ENCODE measurements at places on chromosomes 4 and X. TPM values are rescaled to one million over a fixed set of nuclear protein-coding genes. Genes with fewer than 3 reads are reported as not detected.

DNA sequence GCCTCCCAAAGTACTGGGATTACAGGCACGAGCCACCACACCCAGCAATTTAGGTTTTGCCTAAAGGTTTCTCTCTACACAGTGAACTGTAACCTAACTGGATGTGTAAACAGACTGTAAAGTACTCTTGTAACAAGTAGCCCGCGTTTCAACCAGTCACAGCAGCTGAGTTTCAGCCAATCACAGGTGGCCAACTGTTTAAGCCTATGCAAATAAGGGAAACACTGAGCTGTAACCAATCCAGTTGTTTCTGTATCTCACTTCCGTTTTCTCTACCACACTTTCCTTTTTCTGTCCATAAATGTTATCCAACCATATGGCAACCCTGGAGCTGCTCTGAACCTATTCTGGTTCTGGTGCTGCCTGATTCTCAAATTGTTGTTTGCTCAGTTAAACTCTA is 59.9 kb downstream of the DIPK2B start:
- no peaks in the 10 kb centered on the region for H3K27me3 ChIP-seq
- H3K36me3 ChIP-seq: no peaks in the 10 kb centered on the region
- H3K27ac ChIP-seq: no peak overlapping the region
- no peak for DNase-seq
- H3K4me3 ChIP-seq: no peak overlapping the region

- no peaks in the 10 kb centered on the region for H3K4me1 ChIP-seq
- H3K27me3 ChIP-seq: no peaks in the 10 kb centered on the region
- no peak overlapping the region for H3K27ac ChIP-seq
- H3K36me3 ChIP-seq: peaks cover 5% of the 10 kb centered on the region
Measured at GRCh38 chrX:150574559-150575418, 6.4 kb downstream of the MTM1 start.

DNA sequence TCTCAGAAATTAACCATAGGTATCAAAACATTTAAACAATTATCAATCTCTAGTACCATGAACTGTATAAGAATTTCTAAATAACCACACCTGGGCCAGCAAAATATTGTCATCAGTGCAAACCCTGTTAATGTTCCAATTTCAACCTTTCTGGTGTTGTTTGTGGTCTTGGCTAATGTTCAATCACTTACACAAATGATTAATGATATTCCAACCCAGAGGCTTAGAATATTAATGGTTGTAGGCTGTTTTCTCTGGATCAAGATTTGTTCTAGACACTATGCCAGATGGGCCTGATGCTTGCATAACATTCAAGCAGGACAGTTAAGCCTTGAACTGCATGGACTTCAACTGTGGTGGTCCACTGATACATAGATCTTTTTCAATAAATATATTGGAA is 69.1 kb downstream of the HS3ST1 start:
- H3K27ac ChIP-seq: no peak overlapping the region
- no peak for DNase-seq
- no peaks in the 10 kb centered on the region for H3K36me3 ChIP-seq
- H3K4me3 ChIP-seq: no peak overlapping the region
- no peaks in the 10 kb centered on the region for H3K27me3 ChIP-seq
- no peaks in the 10 kb centered on the region for H3K4me1 ChIP-seq

GRCh38 chr4:169234137-169234855 is 36.5 kb downstream of the SH3RF1 start:
- DNase-seq: no peak
- no peak overlapping the region for H3K27ac ChIP-seq
- H3K4me3 ChIP-seq: no peak overlapping the region
- H3K4me1 ChIP-seq: no peaks in the 10 kb centered on the region

The RAB39B gene
- 0.27 TPM for polyA plus RNA-seq

- H3K4me1 ChIP-seq: peaks cover 6% of the 10 kb centered on the region
- H3K4me3 ChIP-seq: no peak overlapping the region
- no peak overlapping the region for H3K27ac ChIP-seq
- DNase-seq: no peak
- no peaks in the 10 kb centered on the region for H3K27me3 ChIP-seq
- no peaks in the 10 kb centered on the region for H3K36me3 ChIP-seq
Measured at GRCh38 chr4:109611045-109611646, 51.1 kb downstream of the MCUB start.

- peak overlapping the region; percentile 8 for H3K27ac ChIP-seq
- no peak overlapping the region for H3K4me3 ChIP-seq
- peak; percentile 46 for DNase-seq
- peaks cover 18% of the 10 kb centered on the region for H3K36me3 ChIP-seq
- H3K4me1 ChIP-seq: no peaks in the 10 kb centered on the region
- H3K27me3 ChIP-seq: no peaks in the 10 kb centered on the region
Measured at GRCh38 chr4:22460266-22460665, 55.6 kb downstream of the ADGRA3 start.

GRCh38 chr4:38177641-38178391 is 217.6 kb downstream of the PTTG2 start:
- no peaks in the 10 kb centered on the region for H3K36me3 ChIP-seq
- peak; percentile 40 for DNase-seq
- H3K27me3 ChIP-seq: no peaks in the 10 kb centered on the region
- H3K27ac ChIP-seq: peak overlapping the region; percentile 16
- H3K4me1 ChIP-seq: peaks cover 6% of the 10 kb centered on the region

The FSTL5 gene
- not detected for polyA plus RNA-seq

DNA sequence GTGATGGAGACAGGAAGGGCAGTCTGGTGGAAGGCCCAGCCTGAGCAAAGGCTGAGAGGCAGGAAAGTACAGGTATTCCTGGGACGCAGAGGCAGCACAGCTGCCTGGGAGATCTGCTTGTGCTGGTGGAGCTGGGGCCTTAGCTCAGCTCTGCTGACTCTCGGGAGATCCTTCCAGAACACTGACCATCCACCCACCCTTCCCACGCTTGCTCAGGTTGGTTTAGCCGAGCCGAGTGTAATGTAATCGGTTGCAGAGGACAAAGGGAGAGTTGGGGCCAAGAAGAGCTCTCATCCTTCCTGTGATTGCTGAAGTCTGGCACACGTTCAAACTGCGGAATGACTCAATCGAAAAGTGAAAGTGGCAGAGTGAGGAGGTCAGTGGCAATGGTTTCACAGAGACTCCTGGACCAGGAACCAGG is 43.1 kb upstream of the GPR78 start:
- H3K27ac ChIP-seq: no peak overlapping the region
- DNase-seq: peak; percentile 85
- peaks cover 15% of the 10 kb centered on the region for H3K4me1 ChIP-seq
- no peaks in the 10 kb centered on the region for H3K27me3 ChIP-seq

DNA sequence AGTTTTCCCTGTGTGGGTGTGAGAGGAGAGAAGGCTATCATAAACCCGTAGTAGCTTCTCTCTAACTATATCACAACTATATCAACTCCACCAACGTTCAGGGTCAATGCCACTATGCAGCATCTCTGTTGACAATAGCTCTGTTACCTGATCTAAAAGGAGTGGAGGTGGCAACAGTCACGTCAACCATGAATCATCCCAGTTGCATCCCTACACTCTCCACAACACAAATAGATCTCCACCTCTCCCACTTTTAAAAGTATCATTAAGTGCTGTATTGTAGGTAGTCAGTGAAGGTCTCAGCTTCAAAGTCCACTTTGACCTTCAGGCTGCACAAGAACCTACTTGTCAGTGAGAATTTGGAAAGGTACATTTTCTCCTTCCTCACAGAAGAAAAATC is 600.5 kb upstream of the GRIA3 start:
- no peaks in the 10 kb centered on the region for H3K36me3 ChIP-seq
- H3K27ac ChIP-seq: no peak overlapping the region
- DNase-seq: no peak
- H3K4me3 ChIP-seq: no peak overlapping the region
- H3K4me1 ChIP-seq: no peaks in the 10 kb centered on the region
- no peaks in the 10 kb centered on the region for H3K27me3 ChIP-seq

DNA sequence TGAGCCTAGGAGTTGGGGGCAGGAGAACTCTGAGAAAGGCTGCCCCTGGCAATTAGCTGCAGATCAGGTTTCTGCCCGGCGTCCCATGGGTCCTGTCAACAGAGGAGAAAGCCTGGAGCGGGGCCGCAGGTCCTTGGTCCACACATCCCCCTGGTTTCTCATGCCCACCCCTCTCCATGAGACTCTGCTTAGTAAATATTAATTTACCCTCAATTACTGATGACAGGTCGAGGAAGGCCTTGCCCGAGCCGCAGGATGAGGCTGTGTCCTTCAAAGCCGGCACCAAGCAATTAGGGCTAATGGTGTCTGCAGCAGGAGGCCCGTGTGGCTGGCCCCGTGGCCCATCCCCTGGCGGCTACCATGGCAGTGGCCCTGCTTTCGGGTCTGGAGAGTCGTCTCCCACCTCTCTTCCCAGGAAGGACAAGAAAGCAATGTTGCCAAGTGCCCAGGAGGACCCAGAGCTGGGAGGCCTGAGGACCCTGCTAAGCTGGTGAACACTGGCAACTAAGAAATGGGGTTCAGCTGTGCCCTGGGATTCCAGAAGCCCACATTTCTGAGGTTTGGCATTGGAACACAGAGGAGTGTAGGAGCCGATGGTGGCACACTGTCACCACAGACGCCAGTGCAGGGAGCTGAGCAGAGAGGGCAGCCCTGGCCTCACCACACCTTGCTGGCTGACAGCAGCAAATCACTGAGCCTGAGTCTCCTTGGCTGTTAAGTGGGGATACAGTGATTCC is 114.6 kb downstream of the CPZ start:
- no peaks in the 10 kb centered on the region for H3K36me3 ChIP-seq
- no peak overlapping the region for H3K27ac ChIP-seq
- no peak for DNase-seq
- no peak overlapping the region for H3K4me3 ChIP-seq
- no peaks in the 10 kb centered on the region for H3K27me3 ChIP-seq
- no peaks in the 10 kb centered on the region for H3K4me1 ChIP-seq

The PDZD11 gene
- 43.6 TPM for polyA plus RNA-seq
